ENCODE measurements at places on chromosomes 16 and 17. TPM values are rescaled to one million over a fixed set of nuclear protein-coding genes. Genes with fewer than 3 reads are reported as not detected.

ABCA3 gene
- 4.2 TPM for total RNA-seq

- no peaks in the 10 kb centered on the region for H3K27me3 ChIP-seq
- H3K4me1 ChIP-seq: no peaks in the 10 kb centered on the region
- H3K4me3 ChIP-seq: no peak overlapping the region
These were observed 307.5 kb downstream of the MAP2K4 start for GRCh38 chr17:12328204-12328603.

ATP1B2 gene
- 16.6 TPM for total RNA-seq

GRCh38 chr16:7382521-7382920 is 49.9 kb downstream of the RBFOX1 start:
- H3K27me3 ChIP-seq: no peaks in the 10 kb centered on the region
- no peak overlapping the region for H3K4me3 ChIP-seq
- DNase-seq: no peak
- H3K4me1 ChIP-seq: no peaks in the 10 kb centered on the region

TANGO6 gene
- 15.7 TPM for total RNA-seq

KCNH6 gene
- total RNA-seq: 0.75 TPM

DNA sequence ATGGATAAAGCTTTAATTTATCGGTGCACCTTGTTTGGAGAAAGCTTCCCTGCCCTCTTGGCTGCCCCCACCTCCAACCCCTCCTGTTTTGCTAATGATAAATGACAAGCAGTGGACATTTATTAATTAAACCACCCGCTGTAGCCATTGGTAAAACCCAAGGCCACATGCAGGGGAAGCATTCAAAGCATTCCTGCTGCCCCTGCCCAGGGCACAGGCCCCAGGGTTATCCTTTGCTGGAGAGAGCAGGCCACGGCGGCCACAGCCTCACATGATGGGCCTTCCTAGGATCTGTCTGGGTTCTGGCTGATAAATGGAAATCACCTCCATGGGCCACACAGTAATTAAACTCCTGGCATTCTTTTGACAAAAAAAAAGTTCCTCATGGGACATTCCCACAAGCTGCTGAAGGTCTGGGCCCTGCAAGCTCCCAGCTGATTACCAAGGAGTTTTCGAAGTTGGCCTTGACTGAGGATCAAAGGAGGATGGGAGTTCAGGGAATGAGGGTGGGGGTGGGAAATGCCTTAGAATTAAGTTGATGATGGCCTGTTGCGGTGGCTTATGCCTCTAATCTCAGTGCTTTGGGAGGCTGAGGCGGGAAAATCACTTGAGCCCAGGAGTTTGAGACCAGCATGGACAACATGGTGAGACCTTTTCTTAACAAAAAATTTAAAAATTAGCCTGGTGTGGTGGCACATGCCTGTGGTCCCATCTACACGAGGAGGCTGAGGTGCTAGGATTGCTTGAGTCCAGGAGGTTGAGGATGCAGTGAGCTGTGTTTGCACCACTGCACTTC is 35.5 kb downstream of the SOST start:
- DNase-seq: peak; percentile 74
- H3K36me3 ChIP-seq: no peaks in the 10 kb centered on the region
- no peaks in the 10 kb centered on the region for H3K27me3 ChIP-seq
- H3K4me3 ChIP-seq: no peak overlapping the region

All from endodermal cell (in vitro differentiated cells).